Parietal lobe (tissue), 2 donors: ENCODE measurements at places on chromosomes 16 and 17. TPM values are rescaled to one million over a fixed set of nuclear protein-coding genes. Genes with fewer than 3 reads are reported as not detected.

The TBKBP1 gene
- total RNA-seq = 19.1 TPM

The IRX3 gene
- total RNA-seq = not detected

The MAF gene
- total RNA-seq = 21.6 TPM

The PRPSAP2 gene
- total RNA-seq = 125 TPM

The DNAH17 gene
- total RNA-seq = 0.31 TPM

The ZKSCAN2 gene
- total RNA-seq = 25.0 TPM

The KRTAP4-6 gene
- total RNA-seq = not detected

The TEX14 gene
- total RNA-seq = 0.94 TPM

The TBC1D3 gene
- not detected for total RNA-seq

The CDC27 gene
- total RNA-seq = 126 TPM

The RNF112 gene
- 47.6 TPM for total RNA-seq

The VPS4A gene
- 33.8 TPM for total RNA-seq

The GPRC5C gene
- 5.6 TPM for total RNA-seq

The NPW gene
- total RNA-seq = not detected
